ENCODE measurements at places on chromosomes 3 and 15.
A peak's percentile ranks its signal among the peaks of the same experiment; 100 is the strongest.

DNA sequence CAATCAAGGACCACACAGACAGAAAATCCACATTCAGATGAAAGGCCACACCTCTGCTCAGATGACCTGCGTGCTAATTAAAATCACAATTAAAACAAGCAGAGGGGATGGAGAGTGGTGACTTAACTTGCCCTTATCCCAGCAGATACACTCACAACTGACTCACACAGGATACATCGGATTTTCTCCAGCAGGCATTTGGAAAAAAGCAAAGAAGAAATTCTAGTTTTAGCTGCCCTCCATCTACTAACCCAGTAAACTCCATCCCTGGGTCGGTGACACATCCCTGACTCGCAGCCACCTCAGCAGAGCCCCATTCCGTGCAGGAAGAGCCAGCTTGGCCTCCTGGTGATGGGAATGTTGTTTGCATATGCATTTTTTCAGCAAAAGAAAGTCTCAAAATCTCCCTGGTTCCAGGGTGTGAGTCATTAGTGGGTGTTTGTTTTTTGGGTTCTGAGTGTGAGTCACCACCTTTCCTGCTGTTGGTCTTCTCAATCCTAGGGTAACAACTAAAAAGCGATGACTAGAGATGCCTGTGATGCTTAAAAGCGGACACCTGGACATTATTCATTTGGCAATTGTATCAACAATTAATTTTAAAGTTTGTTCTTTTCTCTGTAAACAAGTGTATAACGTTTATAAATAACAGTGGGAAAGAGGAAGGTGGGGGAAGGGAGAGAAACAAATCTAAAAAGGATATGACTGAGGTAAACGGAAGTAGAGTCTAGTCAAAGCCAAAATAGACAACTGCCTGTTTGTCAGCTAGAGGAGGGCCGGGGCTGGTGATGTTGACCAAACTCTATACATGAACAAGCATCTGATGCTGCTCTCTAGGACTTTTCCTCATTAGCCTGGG, 49.8 kb upstream of the SLC4A7 start:
- no peak overlapping the region for H3K4me3 ChIP-seq
- H3K36me3 ChIP-seq = peaks cover 4% of the 10 kb centered on the region
- H3K4me1 ChIP-seq = peaks cover 18% of the 10 kb centered on the region

GRCh38 chr3:135528413-135529015, 437.0 kb upstream of the PPP2R3A start:
- no peak overlapping the region for H3K4me3 ChIP-seq
- no peaks in the 10 kb centered on the region for H3K4me1 ChIP-seq
- DNase-seq = no peak
- no peak overlapping the region for H3K27ac ChIP-seq
- H3K27me3 ChIP-seq = no peaks in the 10 kb centered on the region
- no peaks in the 10 kb centered on the region for H3K36me3 ChIP-seq

GRCh38 chr3:143914257-143914656, 57.4 kb upstream of the DIPK2A start:
- no peaks in the 10 kb centered on the region for H3K4me1 ChIP-seq
- no peak overlapping the region for H3K27ac ChIP-seq
- no peak overlapping the region for H3K4me3 ChIP-seq
- DNase-seq = no peak
- H3K27me3 ChIP-seq = peaks cover 15% of the 10 kb centered on the region
- H3K36me3 ChIP-seq = no peaks in the 10 kb centered on the region

DNA sequence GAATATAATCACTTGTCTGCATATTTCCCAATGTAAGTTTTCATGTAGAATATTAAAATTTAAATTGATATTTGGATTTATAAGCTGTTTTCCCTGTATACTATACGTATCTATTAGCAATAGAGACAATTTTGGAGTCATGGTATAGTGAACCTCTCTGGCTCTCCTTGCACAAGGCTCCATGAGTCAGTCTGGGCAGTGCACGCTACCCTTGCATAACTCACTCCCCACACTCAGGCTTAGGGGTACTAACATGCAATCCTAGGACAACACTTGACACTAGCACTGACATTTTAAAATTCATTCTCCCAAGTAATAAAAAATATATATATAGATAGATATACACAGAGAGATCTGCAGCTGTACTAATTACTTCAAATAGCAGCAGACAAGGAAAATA, 39.2 kb downstream of the SLC24A1 start:
- no peak overlapping the region for H3K4me3 ChIP-seq
- H3K4me1 ChIP-seq = no peaks in the 10 kb centered on the region
- H3K27ac ChIP-seq = no peak overlapping the region
- DNase-seq = no peak
- no peaks in the 10 kb centered on the region for H3K27me3 ChIP-seq
- peaks cover 34% of the 10 kb centered on the region for H3K36me3 ChIP-seq

DNA sequence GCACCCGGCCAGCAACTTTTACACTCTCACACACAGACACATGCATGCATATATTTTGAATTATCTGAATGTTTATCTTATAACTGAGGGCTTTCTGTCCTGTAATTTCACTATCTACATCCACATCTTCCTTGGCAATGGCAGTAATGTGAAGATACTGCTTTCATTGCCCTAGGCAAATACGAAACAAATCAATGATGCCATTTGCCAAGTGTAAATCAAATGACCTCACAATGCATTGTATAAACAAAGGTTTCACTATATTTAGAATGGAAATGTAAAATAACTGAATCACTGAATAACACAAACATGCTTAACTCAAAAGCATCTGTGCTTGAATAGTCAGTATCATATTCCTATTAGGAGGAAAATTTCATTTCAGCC, 455.6 kb downstream of the TBL1XR1 start:
- no peak for DNase-seq
- no peak overlapping the region for H3K4me3 ChIP-seq
- no peaks in the 10 kb centered on the region for H3K27me3 ChIP-seq
- H3K4me1 ChIP-seq = no peaks in the 10 kb centered on the region
- no peak overlapping the region for H3K27ac ChIP-seq

- no peaks in the 10 kb centered on the region for H3K36me3 ChIP-seq
- DNase-seq = peak; percentile 55
- no peaks in the 10 kb centered on the region for H3K4me1 ChIP-seq
These were observed 190.7 kb upstream of the NDN start for GRCh38 chr15:23877502-23878412.

GRCh38 chr3:16724487-16724886, 119.3 kb upstream of the DAZL start:
- no peak for DNase-seq
- no peak overlapping the region for H3K4me3 ChIP-seq

GRCh38 chr3:141959589-141960554, 83.4 kb downstream of the ATP1B3 start:
- DNase-seq = no peak
- peaks cover 4% of the 10 kb centered on the region for H3K4me1 ChIP-seq
- H3K27ac ChIP-seq = no peak overlapping the region
- peaks cover 3% of the 10 kb centered on the region for H3K36me3 ChIP-seq
- no peak overlapping the region for H3K4me3 ChIP-seq

DNA sequence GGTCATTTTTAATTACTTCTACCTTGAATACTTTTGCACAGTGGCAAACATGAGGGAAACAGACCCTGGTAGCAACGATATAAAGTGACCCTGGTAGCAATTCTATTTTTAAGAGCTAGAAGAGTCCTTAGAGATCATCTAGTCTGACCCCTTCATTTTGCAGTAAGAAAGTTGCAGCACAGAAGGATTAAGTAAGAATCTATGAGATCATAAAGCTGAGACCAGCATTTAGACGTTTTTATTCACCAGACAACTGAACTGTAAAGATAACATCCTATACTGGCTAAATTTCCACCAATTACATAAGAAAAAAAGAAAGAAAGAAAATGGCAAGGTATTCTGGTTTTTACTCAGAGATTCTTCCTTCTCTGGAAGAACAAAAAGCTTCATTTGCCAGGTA, 49.9 kb downstream of the LRRFIP2 start:
- no peak for DNase-seq
- peaks cover 4% of the 10 kb centered on the region for H3K36me3 ChIP-seq
- H3K27ac ChIP-seq = no peak overlapping the region
- no peak overlapping the region for H3K4me3 ChIP-seq
- H3K4me1 ChIP-seq = no peaks in the 10 kb centered on the region

DNA sequence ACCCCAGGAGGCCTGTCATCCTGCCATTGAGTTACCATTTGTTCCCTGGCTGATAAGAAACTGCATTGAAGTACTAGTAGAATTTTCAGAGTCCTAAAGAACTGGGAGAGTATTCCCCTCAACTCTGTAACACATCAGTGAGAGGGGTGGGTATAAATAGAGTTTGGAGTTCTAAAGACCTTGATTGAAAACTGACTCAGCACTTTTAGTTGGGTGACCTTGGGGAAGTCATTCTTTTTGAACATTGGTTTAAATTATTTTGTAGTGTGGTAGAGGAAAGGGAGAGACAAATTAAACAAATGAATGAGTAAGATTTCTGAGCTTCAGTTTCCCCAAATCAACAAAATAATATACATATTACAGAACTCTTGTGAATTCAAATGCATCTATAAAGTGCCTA, 344.5 kb upstream of the THBS1 start:
- no peak overlapping the region for H3K4me3 ChIP-seq
- DNase-seq = no peak
- no peaks in the 10 kb centered on the region for H3K36me3 ChIP-seq

DNA sequence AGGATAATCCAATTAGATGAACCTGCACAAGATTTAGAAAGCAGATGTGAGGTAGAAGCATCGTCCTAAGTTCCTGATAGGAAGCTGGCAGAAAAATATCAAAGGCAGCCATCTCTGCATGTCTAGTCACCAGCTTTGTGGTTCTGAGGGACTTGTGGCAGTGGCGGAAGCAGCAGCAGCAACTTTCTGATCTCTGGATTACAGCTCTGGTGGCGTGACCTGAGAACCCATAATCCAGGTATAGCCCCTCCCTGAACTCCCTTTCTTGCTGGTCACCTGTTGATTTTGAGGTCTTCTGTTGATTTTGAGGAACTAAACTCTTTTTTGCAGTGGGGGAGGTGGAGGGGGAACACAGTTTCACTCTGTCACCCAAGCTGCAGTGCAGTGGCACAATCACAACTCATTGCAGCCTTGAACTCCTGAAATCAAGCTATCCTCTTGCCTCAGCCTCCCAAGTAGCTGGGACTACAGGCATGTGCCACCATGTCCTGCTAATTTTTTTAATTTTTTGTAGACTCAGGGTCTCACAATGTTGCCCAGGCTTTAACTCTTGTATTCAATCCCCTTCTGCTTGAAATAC, 7.9 kb downstream of the FSIP1 start:
- peaks cover 3% of the 10 kb centered on the region for H3K36me3 ChIP-seq
- peak; percentile 81 for DNase-seq
- H3K4me1 ChIP-seq = peaks cover 33% of the 10 kb centered on the region
- peak overlapping the region; percentile 19 for H3K4me3 ChIP-seq
- peaks cover 9% of the 10 kb centered on the region for H3K27me3 ChIP-seq

DNA sequence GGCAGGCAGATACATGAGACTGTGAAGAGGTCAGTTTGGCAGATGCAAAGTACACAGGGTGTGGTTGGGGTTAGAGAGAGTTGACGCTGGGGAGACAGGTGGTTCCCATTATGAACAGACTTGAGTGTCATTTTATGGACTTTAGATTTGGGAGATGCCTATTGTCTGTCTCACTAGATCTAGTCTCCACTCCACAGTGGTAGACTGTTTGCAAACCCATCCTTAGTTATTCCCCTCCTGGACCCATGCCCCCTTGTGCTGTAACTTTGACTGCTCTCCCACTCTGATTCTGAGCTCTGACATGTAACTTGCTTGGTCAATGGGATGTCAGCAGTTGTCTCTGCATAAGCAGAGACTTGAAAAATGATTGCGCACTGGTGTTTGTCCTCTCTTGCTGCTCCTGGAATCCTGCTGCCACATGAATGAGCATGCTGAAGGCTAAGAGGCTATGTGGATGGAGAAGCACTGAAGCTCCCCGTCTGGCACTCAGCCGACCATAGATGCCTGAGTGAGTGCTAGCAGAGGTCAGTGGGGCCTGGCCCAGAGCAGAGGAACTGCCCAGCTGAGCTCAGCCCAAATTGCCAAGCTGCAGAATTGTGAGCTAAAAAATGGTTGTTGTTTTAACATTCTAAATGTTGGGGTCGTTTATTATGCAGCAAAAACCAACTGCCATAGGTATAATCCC, 88.2 kb downstream of the FAM43A start:
- no peak overlapping the region for H3K27ac ChIP-seq
- no peak overlapping the region for H3K4me3 ChIP-seq
- H3K4me1 ChIP-seq = peaks cover 10% of the 10 kb centered on the region
- no peak for DNase-seq
- no peaks in the 10 kb centered on the region for H3K36me3 ChIP-seq

DNA sequence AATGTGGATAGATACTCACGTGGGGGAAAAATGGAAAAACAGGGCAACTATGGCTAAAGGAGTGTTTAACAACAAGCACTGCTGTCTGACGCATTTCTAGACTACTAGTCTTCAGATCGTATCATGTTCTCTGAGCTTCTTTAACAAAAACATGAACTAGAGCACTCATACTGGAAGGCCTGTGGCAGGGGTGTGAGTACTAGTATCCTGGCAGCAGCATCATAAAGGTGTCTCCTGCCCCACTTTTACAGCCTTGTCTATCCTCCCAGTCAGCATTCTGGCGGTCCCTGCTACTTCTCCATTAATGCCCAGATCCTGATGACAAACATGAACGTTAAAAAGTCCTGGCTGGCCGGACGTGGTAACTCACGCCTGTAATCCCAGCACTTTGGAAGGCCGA, 4.0 kb downstream of the FMN1 start:
- no peaks in the 10 kb centered on the region for H3K36me3 ChIP-seq
- peaks cover 33% of the 10 kb centered on the region for H3K27me3 ChIP-seq
- H3K4me3 ChIP-seq = no peak overlapping the region
- no peak overlapping the region for H3K27ac ChIP-seq

DNA sequence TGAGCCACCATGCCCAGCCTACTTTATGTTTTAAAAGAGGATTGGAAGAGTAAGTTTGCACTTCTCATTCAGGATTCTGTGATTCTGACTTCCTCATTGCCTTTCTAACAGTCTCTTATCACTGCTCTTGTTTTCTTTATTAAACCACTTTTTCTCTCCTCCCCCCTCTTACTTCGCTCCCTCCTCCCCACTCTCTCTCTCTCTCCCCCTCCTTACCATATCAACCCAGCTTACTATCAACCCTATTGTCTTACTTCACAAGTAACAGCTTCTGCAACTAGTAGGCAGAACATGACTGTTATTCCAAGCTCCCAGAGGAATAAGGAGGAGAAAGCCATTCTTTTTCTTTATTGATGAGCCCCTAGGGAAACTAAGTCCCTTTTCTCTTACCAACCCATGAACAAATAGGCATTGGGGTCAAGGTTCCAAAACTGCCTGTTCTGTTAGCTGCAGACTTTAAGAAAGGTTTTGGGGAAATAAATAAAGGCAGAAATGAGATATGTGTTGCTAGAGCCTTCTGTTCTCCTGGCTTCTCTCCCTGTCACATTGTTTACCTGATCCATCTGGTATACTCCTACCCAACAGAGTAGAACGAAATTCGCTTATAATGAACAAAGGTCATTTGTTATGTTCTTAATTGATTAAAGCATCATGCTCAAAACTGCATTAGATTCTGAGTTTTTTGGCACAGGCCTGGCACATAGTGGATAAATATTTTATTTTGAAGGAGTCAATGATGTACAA, 56.4 kb upstream of the RASGRP1 start:
- no peak for DNase-seq
- peaks cover 3% of the 10 kb centered on the region for H3K36me3 ChIP-seq
- peaks cover 16% of the 10 kb centered on the region for H3K27me3 ChIP-seq
- peaks cover 14% of the 10 kb centered on the region for H3K4me1 ChIP-seq
- no peak overlapping the region for H3K27ac ChIP-seq
